D721Med (cell line): ENCODE measurements at places on chromosomes 12 and 14.

GRCh38 chr14:105196265-105196960 lies 15.3 kb upstream of the NUDT14 start:
- DNase-seq: no peak

DNA sequence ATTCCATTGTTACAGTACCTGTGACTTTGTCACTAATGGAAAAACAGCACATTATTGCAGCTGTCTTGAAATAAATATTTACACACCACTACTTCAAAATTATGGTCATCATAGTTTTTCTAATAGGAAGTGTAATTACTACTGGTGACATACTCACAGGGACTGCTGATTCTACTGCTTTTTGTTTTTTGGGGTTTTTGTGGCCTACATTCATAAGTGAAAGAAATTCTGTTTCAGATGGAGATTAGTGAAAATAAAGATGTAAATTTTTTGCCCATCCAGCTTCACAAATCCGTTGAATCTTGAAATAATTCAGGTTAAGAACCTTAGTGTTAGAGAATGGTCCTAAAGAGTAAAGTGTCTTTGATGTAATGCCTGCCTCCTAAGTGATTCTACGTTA lies 17.5 kb downstream of the KNTC1 start:
- no peak for DNase-seq

GRCh38 chr14:64867182-64867581 lies 12.5 kb downstream of the SPTB start:
- no peak for DNase-seq

DNA sequence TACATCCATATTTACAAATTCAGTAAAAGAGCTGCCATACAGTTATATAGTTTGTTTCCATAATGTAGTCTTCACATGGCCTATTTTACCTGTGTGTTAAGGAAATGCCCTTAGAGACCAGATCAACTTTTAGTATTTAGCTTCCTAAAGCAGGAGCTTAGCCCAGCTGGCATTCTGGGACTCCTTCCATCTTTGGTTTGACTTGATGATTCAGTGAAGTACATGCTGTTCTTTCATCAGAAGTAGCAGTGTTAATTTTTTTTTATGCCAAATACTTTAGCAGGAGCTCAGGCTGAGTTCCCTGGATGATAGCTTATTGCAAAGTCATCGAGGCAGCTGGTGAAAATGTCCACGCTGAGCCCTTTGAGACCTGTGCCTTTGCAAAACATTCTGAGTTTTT lies 101.0 kb downstream of the FOXG1 start:
- DNase-seq: no peak

GRCh38 chr12:18165422-18165871 lies 75.5 kb upstream of the RERGL start:
- no peak for DNase-seq

DNA sequence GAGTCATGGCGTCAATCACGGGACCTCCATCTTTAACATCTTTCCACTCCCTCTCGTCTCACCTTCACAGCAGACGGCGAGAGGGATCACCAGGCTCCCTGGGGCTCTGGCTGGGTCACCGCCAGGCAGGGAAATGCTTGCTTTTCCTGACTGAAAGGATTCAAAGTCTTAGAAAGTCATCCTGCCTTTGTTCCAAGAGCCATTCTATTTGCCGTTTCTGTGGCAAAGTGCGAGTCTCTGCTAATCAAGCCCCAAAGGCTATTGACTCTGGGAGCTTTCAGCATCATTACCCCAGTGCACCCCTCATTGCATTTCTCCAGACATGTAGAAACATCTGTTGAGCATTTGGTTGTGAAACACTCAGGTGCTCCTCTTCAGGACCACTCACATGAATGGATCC lies 69.6 kb downstream of the GSC start:
- DNase-seq: no peak

DNA sequence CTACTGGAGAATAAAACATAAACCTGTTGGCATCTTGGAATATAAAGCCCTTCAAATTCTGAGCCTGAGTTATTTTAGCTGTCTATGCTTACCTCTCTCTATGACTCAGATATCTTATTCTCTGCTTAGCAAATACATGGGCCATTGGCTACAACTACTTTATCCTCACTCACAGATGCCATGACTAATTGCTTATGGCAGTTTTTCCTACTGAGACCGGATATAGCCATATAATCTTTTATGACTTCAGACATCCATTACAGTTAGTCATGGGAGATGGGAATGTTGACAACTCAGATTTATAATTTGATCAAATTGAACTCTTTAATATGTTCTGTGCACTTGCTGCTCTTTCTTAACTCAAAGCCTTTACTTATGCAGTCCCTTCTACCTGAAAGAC lies 502.4 kb upstream of the ATP2B1 start:
- no peak for DNase-seq

DNA sequence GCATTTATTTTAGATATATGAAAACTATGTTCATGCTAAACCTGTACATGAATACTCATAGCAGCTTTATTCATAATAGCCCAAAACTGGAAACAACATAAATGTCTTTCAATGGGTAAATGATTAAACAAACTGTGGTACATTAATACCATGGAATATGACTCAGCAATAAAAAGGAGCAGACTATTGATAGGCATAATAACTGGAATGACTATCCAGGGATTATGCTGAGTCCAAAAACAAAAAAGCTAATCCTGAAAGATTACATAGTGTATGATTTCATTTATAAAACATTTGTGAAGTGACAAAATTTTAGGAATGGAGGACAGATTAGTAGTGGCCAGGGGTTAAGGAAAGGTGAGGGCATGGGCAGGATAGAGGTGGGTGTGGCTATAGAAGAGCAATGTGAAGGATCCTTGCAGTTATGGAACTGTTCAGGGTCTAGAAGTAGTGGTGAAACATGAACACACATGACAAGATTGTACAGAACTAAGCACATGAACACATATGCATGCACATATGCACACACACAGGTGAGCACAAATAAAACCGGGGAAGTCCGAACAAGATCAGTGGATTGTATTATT lies 61.1 kb upstream of the CDKN3 start:
- no peak for DNase-seq

GRCh38 chr14:93780813-93781400 lies 7.4 kb downstream of the PRIMA1 start:
- no peak for DNase-seq

DNA sequence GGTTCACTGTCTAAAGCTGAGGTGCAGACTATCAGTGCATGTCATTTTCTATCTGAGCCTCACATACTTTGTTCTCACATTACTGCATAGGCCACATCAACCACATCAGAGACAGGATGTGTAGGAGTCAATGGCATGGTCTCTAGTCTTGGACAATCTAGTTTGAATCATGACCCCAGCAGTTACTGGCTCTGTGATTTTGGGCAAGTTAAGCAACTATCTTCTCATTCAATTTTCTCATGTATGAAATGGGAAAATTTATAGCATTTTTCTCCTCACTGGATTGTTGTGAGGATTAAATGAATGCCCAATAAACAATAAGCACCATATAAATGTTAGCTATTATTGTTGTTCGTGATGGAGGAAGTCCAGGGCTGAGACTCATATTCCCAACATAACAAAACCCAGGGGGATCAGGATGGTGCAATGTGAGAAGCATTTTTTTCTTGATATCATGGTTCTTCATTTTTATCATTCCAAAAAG lies 432.6 kb downstream of the LRIG3 start:
- no peak for DNase-seq

GRCh38 chr12:93886533-93887511 lies 209.6 kb downstream of the CRADD start:
- DNase-seq: no peak
